CD4-positive, alpha-beta T cell treated with Interleukin-12 subunit alpha and Interleukin-12 subunit beta, for 1 hour (primary cell): ENCODE measurements at places on chromosomes 3 and 15.

DNA sequence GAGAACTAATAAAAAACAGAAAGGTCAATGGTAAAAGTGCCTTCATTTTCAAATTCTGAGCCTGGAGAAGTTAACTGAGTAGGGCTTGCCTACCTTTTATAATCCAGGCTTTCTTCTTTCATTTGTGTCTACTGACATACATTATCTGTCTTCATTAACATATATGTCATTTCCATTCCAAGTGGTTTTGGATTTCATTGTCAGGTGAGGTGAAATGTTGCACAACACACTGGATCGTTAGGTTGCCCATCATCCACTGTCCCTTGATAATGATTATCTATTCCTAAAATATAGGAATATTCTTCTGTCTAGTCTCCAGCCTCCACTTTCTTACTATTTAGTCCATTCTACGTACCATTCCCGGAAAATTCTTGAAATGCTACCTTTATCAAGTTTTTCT lies 55.0 kb upstream of the CP start:
- DNase-seq, result no peak

- no peak for DNase-seq
Measured at GRCh38 chr3:108973019-108973418, 19.3 kb upstream of the GUCA1C start.

DNA sequence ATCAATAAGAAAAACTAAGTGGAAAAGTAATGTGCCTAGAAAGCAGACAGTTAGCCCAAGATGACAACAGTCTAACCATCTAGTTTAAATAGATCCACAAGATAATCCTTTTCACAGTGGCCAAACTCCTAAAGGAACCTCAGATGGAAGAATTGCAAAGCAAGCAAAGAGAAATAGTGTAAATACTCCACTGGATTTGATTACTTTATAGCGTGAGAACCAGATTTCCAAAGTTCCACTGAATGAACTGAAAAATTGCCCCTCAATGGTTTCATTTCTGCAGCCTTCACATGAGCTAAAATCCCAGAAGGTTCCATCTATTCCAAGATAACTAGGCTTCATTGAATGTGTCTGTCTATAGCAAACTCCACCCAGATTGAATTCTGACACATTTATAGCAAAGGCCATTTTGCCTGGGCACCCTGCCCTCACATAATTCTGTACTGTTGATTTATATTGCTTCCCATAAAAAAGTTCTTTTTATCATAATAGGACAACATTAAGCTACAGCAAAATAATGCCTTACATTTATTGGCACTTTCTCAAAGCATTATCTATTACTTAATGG lies 129.7 kb upstream of the THBS1 start:
- no peak for DNase-seq

GRCh38 chr3:108489776-108490175 lies 20.6 kb downstream of the MYH15 start:
- DNase-seq, result peak; percentile 69

GRCh38 chr3:29167180-29167579 lies 113.7 kb upstream of the RBMS3 start:
- no peak for DNase-seq

DNA sequence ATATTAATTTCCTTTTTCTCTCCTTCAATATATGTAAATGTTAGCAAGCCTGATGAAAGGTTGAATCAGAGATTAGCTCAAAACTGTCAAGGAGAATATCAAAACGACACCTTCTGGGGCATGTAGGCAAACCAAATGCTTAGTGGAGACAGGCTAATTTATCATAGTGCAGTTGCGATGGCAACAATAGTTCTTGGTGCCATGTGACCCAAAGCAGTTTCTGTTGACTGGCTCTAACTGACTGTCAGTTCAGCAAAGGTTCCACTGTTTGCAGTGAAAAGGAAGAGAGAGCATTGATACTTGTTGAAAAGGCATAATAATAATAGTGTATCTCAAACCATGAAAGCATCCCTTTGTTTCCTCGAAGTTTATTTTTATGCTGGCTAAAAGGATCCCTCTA lies 513.9 kb downstream of the NLGN1 start:
- DNase-seq, result no peak

GRCh38 chr3:9934235-9934621 lies 594 bp downstream of the CRELD1 start:
- DNase-seq, result peak; percentile 50
